Smooth muscle cell of the coronary artery (primary cell): ENCODE measurements at places on chromosomes 1 and 21. TPM values are rescaled to one million over a fixed set of nuclear protein-coding genes. Genes with fewer than 3 reads are reported as not detected.

Gene PLA2G2A
- 1.3 TPM in 1 of 2 replicates, not detected in the other for total RNA-seq

Gene VASH2
- total RNA-seq, result 0.30 and 0.94 TPM in 2 replicates

Gene CNTN2
- total RNA-seq, result not detected in 2 replicates

Gene LCE6A
- not detected in 2 replicates for total RNA-seq

Gene METTL25B
- total RNA-seq, result 5.7 and 8.7 TPM in 2 replicates

Gene MRPS14
- total RNA-seq, result 21.2 and 27.7 TPM in 2 replicates

Gene KRTAP12-2
- total RNA-seq, result not detected in 2 replicates

Gene OR2T11
- not detected in 2 replicates for total RNA-seq

Gene CNKSR1
- total RNA-seq, result 0.08 TPM in 1 of 2 replicates, not detected in the other

Gene GLUL
- total RNA-seq, result 116 and 315 TPM in 2 replicates

Gene NUDT4B
- total RNA-seq, result 8.4 and 17.3 TPM in 2 replicates

Gene RAB25
- not detected in 2 replicates for total RNA-seq

Gene PLA2G2D
- total RNA-seq, result not detected in 2 replicates

Gene OR2T33
- total RNA-seq, result not detected in 2 replicates

Gene IGSF21
- total RNA-seq, result not detected in 2 replicates

Gene CD84
- total RNA-seq, result not detected in 2 replicates

Gene NBPF19
- total RNA-seq, result 5.7 and 12.9 TPM in 2 replicates

Gene COPA
- 301 and 376 TPM in 2 replicates for total RNA-seq

Gene EPHA10
- not detected in 2 replicates for total RNA-seq

Gene HFM1
- 0.08 and 0.23 TPM in 2 replicates for total RNA-seq

Gene MATN1
- total RNA-seq, result 0.23 TPM in 1 of 2 replicates, not detected in the other

Gene S100A16
- total RNA-seq, result 98.3 and 375 TPM in 2 replicates

Gene TRIM46
- 1.5 and 3.5 TPM in 2 replicates for total RNA-seq

Gene APCS
- total RNA-seq, result not detected in 2 replicates

Gene RXFP4
- total RNA-seq, result not detected in 2 replicates

Gene VPS26C
- total RNA-seq, result 48.6 and 94.2 TPM in 2 replicates

Gene GPR161
- total RNA-seq, result 14.3 and 20.0 TPM in 2 replicates

Gene KCNE2
- total RNA-seq, result not detected in 2 replicates

Gene PLEKHG5
- 7.0 and 36.6 TPM in 2 replicates for total RNA-seq

Gene CACNA1S
- not detected in 2 replicates for total RNA-seq

Gene RNPEP
- total RNA-seq, result 33.1 and 36.5 TPM in 2 replicates

Gene RNASEL
- 5.4 and 16.7 TPM in 2 replicates for total RNA-seq

Gene VHLL
- 0.23 TPM in 2 replicates for total RNA-seq

Gene OR10J1
- not detected in 2 replicates for total RNA-seq

Gene TRIM17
- 0.23 and 0.35 TPM in 2 replicates for total RNA-seq

Gene LDLRAD1
- not detected in 2 replicates for total RNA-seq

Gene CASP9
- 3.8 and 3.9 TPM in 2 replicates for total RNA-seq

Gene OR2G6
- total RNA-seq, result not detected in 2 replicates

Gene COL11A1
- total RNA-seq, result 0.45 and 6.7 TPM in 2 replicates

Gene FCRL2
- not detected in 2 replicates for total RNA-seq

Gene TMEM125
- 0.15 TPM in 1 of 2 replicates, not detected in the other for total RNA-seq

Gene AMY1B
- total RNA-seq, result not detected in 2 replicates

Gene RAP1GAP
- total RNA-seq, result 0.12 and 0.23 TPM in 2 replicates

Gene S100A2
- total RNA-seq, result 1.1 and 3.5 TPM in 2 replicates

Gene FCRL6
- not detected in 2 replicates for total RNA-seq

Gene NOTCH2NLA
- 83.5 and 106 TPM in 2 replicates for total RNA-seq

Gene TMCO4
- 5.3 and 8.9 TPM in 2 replicates for total RNA-seq

Gene OVAAL
- not detected in 2 replicates for total RNA-seq

Gene DNAJC11
- total RNA-seq, result 42.0 and 44.5 TPM in 2 replicates

Gene ZMYND12
- 0.15 and 0.59 TPM in 2 replicates for total RNA-seq

Gene VAV3
- total RNA-seq, result 0.08 and 1.5 TPM in 2 replicates

Gene GSTM1
- 6.1 and 8.8 TPM in 2 replicates for total RNA-seq

Gene MAP3K21
- total RNA-seq, result 0.08 and 0.23 TPM in 2 replicates

Gene RIPK4
- 0.23 and 11.1 TPM in 2 replicates for total RNA-seq

Gene EPB41
- total RNA-seq, result 8.6 and 21.2 TPM in 2 replicates
